Suprapubic skin (tissue), 4 donors: ENCODE measurements at places on chromosomes 3 and 15. TPM values are rescaled to one million over a fixed set of nuclear protein-coding genes. Genes with fewer than 3 reads are reported as not detected.

The CCR1 gene
- total RNA-seq: 1.4 TPM

The HRG gene
- not detected for total RNA-seq

- no peaks in the 10 kb centered on the region for H3K27me3 ChIP-seq
- peaks cover 4% of the 10 kb centered on the region for H3K4me1 ChIP-seq
- no peak overlapping the region for H3K4me3 ChIP-seq
- no peak overlapping the region for H3K27ac ChIP-seq
- DNase-seq: no peak
Observed at GRCh38 chr15:91445695-91446228, 345.7 kb downstream of the SV2B start.

- H3K4me3 ChIP-seq: no peak overlapping the region
- H3K36me3 ChIP-seq: no peaks in the 10 kb centered on the region
- H3K4me1 ChIP-seq: no peaks in the 10 kb centered on the region
- no peaks in the 10 kb centered on the region for H3K27me3 ChIP-seq
- H3K27ac ChIP-seq: no peak overlapping the region
Observed at GRCh38 chr15:52963865-52964264, 173.7 kb upstream of the ONECUT1 start.

DNA sequence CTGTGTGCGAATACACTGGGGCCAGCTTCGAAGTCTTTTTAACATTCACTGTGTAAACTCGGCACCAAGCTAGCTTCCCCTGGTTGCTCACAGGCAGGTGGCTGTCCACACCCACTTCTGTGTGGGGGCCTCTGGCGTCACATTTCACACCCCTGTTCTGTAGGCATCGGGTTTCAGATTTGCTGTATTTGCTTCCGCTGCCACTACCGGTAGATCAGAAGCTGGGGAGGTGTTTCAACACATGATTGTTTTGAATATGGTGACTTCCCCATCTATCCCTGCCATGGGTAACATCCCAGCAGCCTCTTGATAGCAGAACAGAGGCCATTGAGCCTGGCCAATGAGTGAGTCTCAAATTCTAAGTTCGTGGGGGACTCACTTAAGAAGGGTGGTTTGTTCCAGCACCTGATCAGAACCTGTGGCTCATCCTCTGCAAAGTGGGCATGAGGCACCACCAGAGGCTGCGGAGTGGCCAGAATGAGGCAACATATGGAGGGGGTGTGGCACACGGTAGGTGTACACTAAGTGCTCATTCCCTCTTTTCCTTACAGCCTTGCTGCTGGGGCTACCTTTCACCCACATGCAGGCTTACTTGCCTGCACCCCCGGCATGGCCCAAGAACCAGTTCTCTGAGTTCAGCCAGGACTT lies 61.5 kb downstream of the IQSEC1 start:
- H3K4me3 ChIP-seq: no peak overlapping the region
- no peak for DNase-seq
- no peaks in the 10 kb centered on the region for H3K36me3 ChIP-seq
- H3K27ac ChIP-seq: no peak overlapping the region
- H3K27me3 ChIP-seq: no peaks in the 10 kb centered on the region
